ENCODE measurements at places on chromosomes 3 and 15.

GRCh38 chr3:148089171-148089570, 608.5 kb upstream of the AGTR1 start:
- no peak for DNase-seq

DNA sequence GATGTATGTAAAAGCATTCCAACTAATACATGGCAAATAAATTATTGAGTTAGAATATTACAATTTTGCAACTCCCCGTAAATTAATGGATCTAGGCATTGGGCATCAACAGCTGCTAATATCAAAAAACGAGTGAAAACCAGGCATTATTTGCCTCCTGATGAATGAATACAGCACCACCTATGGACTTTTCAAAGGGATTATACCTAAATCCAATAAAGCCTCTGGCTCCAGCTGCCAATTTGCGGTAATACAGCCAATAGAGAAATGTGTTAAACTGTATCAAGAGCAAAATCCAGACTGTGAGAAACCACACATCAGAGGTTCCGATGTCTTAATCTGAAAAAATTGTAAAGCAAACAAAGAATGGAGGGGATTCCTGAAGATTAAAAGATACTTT, 16.3 kb upstream of the A4GNT start:
- no peak for DNase-seq

GRCh38 chr15:99432271-99433025, 133.3 kb upstream of the MEF2A start:
- no peak for DNase-seq

DNA sequence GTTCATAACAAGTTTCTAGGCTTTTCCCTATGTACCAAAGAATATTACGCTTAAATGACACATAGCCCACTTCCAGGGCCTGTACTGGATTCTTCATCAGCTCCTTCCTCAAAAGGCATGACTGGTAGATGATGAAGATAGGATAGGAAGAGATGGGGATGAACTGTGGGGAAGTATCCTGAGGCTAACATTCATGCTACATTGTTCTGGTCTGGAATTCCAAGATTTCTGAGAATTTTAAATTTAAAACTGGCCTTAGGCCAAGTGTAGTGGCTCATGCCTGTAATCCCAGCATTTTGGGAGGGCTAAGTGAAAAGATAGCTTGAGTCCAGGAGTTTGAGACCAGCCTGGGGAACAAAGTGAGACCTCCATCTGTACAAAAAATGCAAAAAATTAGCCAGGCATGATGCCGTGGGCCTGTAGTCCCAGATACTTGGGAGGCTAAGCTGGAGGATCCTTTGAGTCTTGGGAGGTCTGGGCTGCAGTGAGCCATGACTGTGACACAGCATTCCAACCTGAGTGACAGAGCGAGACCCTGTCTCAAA, 160.1 kb upstream of the PLAAT1 start:
- no peak for DNase-seq

DNA sequence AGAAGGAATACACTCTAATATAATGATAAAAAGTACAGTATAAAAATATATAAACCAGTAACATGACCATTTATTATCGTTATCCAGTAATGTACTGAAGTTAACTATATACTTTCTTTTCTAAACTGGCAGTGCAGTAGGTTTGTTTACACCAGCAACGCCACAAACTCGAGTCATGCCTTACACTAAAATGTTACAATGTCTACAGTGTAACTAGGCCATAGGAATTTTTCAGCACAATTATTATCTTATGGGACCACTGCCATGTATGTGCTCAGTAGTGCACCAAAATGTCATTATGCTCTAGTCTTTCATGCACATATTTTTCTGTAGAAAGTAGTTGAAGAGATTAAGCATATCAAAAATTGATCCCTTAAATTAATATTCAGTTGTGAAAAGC, 609.8 kb upstream of the BCHE start:
- DNase-seq: no peak

DNA sequence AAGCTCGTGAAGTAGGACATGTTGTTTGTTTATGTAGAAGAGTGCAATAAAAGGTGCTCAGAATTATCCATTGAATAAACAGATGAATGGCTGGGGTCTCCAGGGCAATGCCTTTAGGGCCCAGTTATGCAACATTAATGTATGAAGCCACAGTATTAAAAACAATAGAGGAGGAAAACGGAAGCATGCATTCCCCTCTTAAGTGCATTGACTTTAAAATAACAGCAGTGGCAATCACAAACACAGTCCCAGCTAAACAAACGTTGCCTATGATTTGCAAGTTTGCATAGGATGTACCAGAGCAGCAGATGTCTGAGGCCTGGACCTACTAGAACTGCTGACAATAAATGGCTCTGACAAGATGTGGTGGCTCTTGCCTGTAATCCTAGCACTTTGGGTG, 60.6 kb upstream of the GCNT3 start:
- no peak for DNase-seq

- DNase-seq: no peak
These were observed 83.9 kb upstream of the PLXND1 start for GRCh38 chr3:129690406-129690805.

DNA sequence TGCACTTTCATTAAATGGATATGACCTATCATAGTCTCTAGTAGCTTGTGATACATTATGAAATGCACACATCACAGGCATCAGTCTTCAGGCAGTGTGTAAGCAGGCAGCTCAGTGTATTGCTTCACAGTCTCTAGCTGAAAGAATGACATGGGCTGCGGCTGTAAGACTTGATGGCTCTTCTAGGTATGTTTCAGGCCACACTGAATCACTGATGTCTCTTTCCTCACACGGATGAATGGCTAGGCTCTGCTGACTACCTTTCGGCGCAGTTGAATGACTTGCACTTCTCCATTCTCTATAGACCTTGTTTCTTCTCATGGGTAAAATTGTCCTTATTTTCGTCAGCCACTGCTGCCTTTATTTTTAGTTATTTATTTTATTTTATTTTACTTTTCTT, 15.4 kb downstream of the APH1B start:
- DNase-seq: no peak

- DNase-seq: peak; percentile 35
These were observed 376 bp downstream of the KPNA4 start for GRCh38 chr3:160564949-160565441.

GRCh38 chr3:5123937-5124336, 1.8 kb downstream of the ARL8B start:
- no peak for DNase-seq

- no peak for DNase-seq
These were observed 407.8 kb downstream of the TUSC7 start for GRCh38 chr3:117117188-117117936.

GRCh38 chr3:29267226-29267625, 13.6 kb upstream of the RBMS3 start:
- DNase-seq: no peak

DNA sequence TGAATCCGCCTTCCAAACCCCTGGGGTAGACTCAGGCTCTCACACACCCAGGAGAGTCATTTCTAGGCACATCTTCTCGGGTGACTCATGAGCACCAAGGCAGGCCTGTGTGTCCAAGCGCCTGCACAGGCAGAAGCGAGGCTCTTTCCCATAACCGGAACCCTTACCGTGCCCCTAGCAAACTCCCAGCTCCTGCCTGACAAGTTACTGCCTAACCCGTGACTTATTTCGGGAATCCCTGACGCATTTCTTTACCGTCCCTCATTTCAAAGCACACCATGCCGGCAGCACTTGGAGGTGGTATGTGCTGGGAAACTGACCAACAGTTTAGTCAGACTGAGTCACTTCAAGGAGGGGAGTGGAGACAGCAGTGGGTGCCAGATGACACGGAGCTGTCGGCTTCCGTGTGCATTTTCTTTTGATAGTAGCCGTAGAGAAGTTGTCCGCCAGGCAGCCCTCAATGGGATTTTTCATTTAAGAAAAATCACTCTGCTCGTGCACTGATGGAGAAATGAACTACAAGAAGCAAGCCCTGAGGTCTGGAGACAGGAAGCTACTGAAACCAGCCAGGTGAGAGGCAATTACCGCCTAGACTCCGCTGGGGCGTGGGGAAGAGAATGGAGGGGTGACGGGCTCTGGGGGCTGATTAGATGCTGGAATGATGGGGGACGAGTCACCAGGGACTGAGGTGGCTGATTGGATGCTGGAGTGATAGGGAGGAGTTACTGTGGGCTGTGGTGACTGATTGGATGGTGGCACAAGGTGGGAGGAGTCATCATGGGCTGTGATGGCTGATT, 17.3 kb upstream of the HRH1 start:
- DNase-seq: no peak

DNA sequence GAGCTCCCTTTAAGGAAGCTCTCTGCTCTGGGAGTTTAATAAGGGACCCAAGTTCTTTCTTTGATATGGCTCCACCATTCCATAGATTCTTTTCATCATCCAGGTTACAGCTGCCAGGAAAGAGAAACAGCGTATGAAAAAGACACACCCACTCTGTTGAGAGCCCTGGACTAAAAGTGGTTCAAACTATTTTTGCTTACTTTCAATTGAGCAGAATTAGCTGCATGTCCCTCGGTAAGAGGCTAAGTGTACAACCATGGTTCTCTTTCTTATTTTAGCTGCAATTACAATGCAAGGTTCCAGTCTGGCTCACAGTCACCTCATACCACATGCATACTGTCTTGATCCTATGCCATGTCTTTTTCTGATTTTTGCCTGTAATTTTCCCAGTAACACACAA, 1288.3 kb downstream of the NSUN3 start:
- DNase-seq: no peak

GRCh38 chr15:85772668-85773067, 22.1 kb downstream of the KLHL25 start:
- no peak for DNase-seq

DNA sequence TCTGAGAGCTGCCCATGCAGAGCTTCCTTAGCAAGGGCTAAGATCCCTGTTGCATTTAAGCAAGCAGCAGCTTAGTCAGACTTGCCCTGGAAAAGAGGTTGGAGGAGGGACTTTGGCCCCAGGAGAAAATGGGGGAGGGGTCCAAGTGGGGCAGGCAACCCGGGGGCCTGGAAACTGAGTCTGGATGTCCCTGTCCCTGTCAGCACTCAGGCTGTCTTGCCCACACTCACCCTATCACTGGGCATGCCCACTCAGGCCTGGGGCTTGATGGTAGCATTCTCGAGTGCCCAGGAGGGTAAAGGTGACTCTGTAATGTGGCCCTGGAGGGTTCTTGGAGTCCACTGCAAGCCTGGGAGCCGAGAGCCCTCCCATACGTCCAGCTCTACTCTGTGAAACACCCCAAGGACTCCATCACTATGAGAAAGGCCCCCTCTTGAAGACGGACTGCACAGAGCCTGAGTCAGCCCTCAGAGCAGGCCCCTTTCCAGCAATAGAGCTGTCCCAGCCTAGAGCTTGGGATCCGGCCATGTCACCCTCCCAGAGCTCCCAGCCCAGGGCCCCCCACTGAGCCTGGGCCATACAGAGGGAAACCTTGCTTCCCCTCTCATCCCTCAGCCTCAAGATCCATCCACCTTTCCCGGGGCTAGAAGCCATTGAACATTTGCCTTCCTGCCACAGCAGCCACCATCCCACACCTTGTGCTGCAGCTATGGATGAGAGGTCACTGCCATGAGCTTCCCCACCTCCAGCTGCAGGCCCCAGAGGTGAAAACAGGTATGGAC, 13.4 kb downstream of the MYL3 start:
- DNase-seq: no peak

GRCh38 chr3:197376020-197376419, 77.6 kb upstream of the DLG1 start:
- DNase-seq: no peak

GRCh38 chr15:63677778-63678177, 80.6 kb downstream of the FBXL22 start:
- no peak for DNase-seq

- DNase-seq: no peak
These were observed 32.7 kb downstream of the AADACL2 start for GRCh38 chr3:151766454-151766853.

DNA sequence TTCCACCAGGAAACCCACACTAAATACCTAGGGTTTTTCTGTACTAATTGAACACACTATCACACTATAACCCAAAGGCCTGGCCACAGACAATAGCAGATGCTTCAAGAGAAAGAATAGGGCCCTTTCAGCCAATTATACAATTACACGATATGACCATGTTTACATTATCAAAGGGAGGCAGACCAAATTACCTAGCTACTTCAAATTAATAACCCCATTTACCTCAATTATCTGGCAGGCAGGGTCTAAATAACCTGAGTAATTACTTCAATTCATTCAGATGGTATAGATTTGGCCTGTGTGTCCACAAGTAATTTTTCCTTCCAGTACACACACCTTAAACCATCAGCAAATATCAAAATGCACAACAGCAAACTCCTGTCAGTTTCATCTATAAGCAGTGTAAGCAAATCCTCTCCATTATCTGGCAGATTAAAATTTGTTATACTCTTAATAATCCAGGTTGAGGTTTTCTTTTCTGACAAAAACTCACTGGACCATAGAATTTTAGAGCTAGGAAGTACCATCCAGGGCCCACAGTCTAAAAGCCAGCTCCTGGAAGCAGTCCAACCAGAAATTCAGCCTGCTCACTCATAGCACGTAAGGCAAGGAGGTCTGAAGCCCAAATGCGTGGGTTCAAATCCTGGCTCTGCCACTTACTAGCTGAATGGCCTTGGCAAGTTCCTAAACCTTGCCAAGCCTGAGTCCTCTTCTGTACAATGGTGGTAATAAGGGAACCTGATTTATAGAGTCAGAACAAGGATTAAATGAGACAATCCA, 51.8 kb downstream of the RFTN1 start:
- DNase-seq: no peak

GRCh38 chr3:122324871-122325323, at the start of gene CSTA:
Gene CSTA, plus strand, starts transcription at chr3:122325248. Its CDS starts 45 bp downstream, at chr3:122325293.
- no peak for DNase-seq

DNA sequence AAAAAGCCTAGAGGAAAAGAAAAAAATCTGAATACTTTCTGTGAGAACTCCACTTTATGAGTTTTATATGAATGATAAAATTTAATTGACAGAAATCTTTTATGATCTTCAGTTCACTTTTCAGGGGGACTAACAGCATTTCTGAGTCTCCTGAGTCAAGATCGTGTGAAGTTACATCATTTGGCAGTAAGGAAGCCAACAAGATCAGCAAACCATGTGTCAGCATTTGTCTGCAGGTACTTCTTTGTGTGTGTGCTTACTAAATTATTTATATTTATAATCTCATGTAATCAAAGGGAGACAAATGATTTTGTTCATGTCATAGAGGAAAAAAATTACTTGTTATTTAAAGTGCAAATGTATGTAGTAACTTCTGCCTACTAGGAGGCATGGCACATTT, 217.6 kb downstream of the MBNL1 start:
- no peak for DNase-seq

- DNase-seq: no peak
These were observed 22.2 kb downstream of the MESD start for GRCh38 chr15:80967451-80967850.

GRCh38 chr3:171269542-171269941, 190.7 kb downstream of the TNIK start:
- DNase-seq: no peak
